Activated CD8-positive, alpha-beta memory T cell treated with anti-CD3 and anti-CD28 coated beads for 1 hour (primary cell): ENCODE measurements at places on chromosomes 7 and 10.

DNA sequence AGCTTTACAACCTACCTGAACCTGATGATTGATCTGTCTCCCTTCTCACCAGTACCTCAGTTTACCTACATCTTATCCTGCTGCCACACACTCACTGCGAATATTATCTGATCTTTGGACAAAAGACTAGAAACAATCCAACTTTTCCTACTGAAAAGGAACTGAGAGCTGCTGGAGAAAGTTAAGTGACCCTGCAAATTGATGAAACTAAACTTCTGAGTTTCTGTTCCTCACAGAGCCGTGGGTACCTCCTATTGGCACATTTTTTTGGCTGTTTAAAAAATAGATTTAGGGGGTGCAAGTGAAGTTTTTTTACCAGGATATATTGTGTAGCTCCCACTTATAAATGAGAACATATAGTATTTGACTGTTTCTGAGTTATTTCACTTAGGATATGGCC, 66.0 kb upstream of the STARD3NL start:
- DNase-seq, result no peak

DNA sequence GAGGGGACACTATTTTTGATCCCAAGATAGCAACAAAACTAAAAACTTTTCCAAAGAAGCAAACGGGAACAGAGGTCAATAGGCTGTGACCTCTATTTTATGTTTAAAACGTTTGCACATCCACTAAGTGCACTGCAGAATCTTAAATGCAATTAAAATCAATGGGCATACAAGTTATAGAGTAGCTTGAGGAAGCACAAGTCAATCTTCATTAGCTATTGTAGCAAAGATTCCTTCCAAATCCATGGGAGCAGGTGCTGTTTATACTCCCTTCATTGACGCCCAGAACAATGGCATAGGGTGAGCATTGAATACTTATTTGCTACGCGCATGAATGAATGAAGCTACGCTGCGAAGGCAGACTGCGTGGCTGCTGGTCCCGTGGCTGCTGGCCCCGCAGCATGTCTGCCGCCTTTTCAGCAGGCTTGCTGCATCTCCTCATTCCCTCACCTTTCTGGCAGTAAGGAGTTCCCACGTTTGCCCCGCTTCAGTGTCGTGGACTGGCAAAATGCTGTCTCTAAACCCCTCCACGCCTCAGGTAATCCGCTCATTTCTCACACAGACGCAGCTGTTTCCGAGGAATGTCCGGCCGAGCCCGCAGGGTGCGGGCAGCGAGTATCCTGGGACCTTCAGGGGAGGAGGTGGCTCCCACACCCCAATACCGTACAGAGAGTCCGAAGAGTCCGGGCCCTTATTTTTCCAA, 754 bp upstream of the PHYHIPL start:
- no peak for DNase-seq

DNA sequence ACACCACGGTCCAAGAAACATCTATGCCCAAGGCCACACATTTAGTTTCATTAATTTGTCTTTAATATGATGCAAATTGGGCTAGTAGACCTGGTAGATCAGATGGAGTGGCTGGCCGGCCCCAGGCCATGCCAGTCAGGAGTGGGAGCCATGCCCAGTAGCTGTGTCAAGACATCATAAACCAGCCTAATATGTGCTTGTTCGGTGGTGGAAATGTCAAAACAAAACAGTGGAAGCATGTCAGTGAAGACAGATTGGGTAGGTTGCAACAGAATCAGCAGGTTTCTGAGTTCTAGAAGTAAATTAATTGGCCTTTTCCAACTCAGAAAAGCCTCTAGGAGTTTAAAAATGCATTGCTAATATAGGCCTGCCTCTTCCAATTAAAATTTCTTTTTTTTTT, 124.7 kb downstream of the NRP1 start:
- DNase-seq, result no peak

- no peak for DNase-seq
These were observed 54.3 kb upstream of the SMNDC1 start for GRCh38 chr10:110358869-110359629.

GRCh38 chr7:112010994-112011393, 195.2 kb downstream of the DOCK4 start:
- DNase-seq, result no peak

DNA sequence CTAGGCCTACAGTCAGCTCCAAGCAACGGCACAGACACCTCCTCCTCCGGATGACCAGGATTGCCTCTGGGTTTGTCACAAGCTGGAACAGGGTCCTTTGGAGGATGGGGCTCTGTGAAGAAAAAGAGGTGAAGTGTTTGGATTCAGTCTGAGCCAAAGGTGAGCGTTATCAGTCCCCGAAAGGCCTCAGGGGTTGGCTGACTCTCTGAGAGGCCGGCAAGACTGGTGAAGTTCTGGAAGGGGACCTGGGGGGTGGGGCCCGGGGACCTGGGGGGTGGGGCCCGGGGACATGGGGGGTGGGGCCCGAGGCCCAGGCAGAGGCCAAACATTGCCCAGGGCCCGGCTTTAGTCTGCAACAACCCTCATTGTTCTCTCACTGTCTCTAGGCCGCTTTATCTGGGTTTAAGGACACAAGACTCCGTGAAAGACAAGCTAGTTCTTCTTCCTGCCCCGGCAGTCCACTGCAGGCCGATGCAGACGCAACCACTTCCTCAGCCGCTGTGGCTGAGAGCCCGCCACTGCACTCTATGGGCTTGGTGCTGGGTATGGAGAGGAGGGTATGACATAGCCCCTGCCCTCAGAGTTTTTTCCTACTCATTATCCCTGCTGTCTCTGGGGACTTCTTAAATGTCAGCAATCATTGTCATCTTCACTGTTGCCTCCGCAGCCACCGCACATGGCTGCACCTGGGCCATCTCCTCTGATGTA, 27.4 kb upstream of the PSAP start:
- DNase-seq, result no peak

DNA sequence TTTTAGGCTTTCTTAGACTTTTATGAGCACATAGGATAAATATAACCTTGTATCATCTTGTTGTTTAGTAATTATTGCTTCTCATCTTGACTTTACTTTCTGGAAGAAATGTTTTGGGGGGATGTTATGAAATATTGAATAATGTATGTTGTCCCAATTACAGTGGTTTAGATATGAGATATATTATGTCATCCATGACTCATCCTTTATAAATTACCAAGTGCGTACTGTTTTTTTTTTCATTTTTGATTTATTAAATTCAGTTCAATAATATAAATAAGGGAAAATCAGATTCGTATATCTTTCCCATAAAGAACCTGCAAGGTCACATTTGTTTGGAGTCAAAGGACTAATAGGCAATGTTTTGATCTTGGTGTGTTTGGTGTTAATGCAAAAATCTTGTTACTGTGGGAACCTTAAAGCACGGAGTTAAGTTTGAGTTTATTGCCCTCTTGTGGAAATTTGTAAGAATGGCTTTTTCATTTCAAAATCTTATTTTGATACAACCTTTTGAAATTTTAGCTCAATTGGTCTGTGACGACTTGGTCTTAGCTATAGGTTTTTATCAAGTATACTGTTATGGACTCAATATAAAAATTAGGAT, 108.6 kb downstream of the SRI start:
- no peak for DNase-seq

DNA sequence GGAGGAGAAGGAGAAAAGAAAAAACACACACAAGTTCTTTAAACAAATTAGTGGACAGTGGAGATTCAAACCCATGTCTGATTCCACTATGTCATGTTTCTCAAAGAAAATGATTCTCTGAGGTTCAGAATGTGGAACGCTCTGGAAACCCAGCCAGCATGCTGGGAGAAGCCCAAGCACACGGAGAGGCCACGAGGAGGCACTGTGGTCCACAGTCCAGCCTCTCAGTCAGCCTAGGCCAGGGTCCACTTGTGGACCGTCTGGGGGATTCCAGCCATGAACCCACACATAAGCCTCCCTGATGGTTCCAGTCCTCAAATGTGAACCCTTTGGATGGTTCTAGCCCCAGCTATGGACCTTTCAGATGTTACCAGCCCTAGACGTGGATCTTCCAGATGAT, 73.4 kb downstream of the CAV1 start:
- DNase-seq, result no peak

DNA sequence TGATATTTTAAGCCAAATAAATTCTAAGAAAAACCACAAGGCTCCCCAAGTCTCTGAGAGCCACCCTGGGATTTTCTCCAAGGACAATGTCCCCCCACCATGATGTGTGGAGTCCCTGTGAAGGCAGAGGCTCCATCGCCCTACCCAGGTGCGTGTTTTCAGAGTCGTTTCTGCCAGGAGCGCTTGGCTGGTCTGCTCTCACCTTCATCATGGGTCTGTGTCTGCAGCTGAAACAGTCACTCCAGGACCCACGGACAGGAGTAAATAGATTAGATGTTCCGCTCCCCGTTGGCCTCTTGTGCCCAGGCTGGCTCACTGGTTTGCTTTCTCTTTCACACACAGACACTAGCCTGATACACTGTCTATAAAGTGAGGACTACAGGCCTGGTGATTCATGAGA, 217.5 kb downstream of the SFMBT2 start:
- no peak for DNase-seq

GRCh38 chr10:59959504-59960018, 53.2 kb upstream of the CCDC6 start:
- no peak for DNase-seq

GRCh38 chr7:27641581-27642230, 21.0 kb downstream of the HIBADH start:
- no peak for DNase-seq

DNA sequence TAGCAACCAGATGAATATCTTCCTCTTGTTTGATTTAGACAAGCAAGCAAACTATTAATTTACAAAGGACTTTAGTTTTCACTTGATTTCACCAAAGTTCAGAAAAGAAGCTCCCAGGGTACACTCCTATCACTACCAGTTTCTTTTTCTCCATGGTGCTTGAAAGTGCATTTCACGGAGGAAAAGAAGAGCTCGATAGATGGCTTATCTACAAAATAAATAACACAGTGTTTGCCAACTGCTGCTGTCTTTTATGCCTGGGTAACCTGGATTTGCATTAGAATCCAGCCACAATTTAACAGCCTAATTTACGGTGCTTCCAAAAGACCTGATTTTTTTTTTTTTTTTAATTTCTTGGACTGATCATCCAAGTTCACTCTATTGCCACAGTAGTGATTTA, 275.7 kb downstream of the GPR37 start:
- DNase-seq, result no peak

DNA sequence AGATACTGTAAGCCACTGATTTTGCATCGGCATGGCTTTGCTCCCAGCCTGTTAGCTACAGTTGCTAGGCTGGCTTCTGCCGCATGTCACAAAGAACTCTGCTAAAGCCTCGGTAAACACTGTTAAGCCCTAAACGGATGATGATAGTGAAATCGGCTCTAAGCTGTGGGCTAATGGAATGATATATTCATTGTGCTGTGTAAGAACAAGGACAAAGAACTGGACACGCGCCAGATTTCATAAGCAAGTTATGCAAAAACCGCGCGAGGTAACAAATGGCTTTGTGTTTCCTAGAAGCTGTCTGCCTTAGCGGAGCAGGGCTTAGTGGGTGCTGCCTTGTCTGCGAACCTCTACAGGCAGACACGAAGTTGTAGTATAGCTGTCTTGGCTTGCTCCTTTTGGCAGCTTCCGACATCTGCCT, 331.3 kb upstream of the COBL start:
- no peak for DNase-seq

DNA sequence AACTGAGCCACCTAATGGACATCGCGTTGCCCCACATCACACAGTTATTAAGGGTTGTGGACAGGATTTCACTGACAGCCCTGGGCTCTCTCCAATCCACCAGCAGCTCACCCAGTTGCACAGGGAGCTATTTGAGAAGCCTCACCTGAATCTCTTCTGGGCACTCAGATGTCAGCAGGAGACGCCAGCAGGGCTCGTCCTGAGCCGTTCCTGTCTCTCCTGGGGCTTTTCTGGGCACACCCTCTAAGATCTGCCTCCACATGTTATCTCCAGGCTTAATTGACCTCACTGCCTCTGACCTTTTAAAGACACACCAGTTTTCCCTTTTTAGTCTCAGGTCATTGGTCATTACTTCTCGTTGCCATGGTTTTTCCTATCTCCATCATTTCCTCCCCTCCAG, 63.0 kb downstream of the GRID1 start:
- no peak for DNase-seq

GRCh38 chr7:37209195-37209594, 239.5 kb downstream of the ELMO1 start:
- no peak for DNase-seq

- no peak for DNase-seq
These were observed 31.2 kb downstream of the COL17A1 start for GRCh38 chr10:104054430-104054829.

GRCh38 chr10:61280303-61280702, 172.9 kb downstream of the TMEM26 start:
- DNase-seq, result no peak

DNA sequence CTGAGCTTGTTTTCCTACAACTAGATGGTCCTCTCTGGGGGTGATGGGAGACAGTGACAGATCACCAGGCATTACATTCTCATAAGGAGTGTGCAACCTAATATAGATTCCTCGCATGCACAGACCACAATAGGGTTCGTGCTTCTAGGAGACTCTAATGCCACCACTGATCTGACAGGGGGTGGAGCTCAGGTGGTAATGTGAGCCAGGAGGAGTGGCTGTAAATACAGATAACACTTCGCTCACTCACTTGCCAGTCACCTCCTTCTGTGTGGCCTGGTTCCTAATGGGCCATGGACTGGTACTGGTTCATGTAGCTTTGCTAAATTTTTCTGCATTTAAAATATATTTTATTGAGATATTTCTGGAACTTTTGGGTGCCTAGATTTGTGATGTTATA, 202.3 kb upstream of the ZNF32 start:
- DNase-seq, result no peak

DNA sequence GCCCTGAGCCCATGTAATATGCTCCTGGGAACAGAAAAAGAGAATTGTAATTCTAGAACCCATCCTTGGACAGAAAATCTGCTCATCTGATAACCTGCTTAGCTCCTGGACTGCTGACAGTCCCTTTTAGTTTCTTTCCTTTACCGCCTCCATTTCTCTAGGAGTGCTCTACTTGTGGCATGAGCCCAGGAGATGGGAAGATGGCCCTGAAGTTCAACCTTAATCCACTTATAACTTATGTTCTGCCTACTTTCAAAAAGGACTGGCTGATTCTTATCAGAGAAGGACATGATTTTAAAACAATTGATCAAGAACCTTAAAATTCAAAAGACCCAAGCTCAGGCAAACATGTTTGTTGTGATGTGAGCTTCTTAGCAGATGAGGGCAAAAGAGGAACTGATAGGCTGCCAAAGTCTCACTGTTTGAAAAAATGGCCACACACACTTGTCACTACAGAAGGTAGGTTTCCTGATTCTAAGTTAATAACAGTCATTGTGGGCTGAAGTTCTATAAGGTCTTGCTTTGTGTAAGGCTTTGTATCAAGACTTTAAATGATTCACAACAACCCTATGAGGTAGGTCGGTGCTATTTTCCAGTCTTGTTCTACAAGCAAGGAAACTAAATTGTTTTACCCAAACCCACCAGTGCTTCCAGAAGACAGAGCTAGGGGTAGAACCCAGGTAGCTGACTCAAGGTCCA, 94.3 kb upstream of the AFAP1L2 start:
- no peak for DNase-seq

GRCh38 chr7:5050676-5051075, 5.0 kb downstream of the RBAK start:
- no peak for DNase-seq

- no peak for DNase-seq
These were observed 112.7 kb downstream of the RGS10 start for GRCh38 chr10:119429771-119430170.
